ENCODE measurements at places on chromosomes 4 and X.
A peak's percentile ranks its signal among the peaks of the same experiment; 100 is the strongest.

DNA sequence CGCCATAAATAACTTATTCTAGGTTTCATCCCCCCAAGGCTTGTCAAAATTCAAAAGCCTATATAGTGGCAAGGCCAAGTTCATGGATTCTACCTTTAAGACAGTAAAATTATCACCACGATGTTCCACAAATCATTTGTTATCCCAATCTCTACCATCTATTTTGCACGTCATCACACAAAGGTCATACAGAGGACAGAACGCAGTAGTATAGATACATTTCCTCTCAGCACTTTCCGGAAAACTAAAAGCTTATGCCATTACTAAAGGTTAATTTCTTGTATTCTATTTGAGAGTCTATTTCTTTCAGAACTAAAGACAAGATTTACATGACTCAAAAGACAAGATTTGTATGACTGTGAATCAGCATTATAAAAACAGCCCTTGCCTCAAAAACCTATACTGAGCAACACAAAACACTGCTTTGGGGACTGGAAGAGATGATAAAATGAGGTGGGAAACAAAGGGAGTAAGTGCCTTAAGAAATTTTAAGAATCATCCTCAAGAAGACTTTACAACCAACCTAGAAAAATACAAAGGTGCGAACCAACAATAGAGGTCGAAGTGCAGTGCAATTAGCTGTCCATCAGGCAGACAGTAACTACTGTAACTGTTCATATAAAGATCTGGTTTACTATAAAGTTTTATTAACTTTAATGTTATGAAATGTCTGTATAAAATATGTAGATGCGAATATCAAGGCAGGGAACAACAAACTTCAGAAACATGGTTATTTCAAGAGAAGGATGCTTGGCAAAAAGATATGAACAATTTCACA is 7.6 kb downstream of the UBE2D3 start:
- no peak for DNase-seq

DNA sequence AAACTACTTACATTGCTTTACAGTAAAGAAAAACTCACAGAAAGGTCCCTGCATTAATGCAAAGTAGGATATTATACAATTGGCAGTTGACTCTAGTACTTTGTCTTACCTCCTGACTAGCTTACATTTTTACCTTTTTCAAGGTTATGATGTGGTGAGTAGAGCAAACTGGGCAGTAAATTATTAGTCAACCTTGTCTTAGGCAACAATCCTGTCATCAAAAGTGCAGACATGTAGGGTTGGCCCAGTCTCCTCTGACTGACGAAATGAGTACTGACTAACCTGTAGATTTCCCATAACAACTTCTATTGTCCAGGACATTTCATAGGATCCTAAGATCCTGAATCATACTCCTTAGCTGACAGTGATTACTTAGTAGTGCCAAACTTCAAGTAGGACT is 142.0 kb upstream of the NUDT6 start:
- DNase-seq = no peak

- DNase-seq = no peak
Observed at GRCh38 chrX:55624403-55624802, 1.2 kb downstream of the FOXR2 start.

- peak; percentile 85 for DNase-seq
Observed at GRCh38 chrX:69158166-69158980, 6.9 kb downstream of the PJA1 start.

All from sigmoid colon (tissue), 7 donors.